Hematopoietic multipotent progenitor cell treated with erythropoietin and hydrocortisone succinate and interleukin-3 and kit ligand, for 15 days (in vitro differentiated cells): ENCODE measurements at places on chromosomes 3 and 15.
A peak's percentile ranks its signal among the peaks of the same experiment; 100 is the strongest.

- no peak for DNase-seq
Measured at GRCh38 chr3:5140230-5140621, 18.1 kb downstream of the ARL8B start.

DNA sequence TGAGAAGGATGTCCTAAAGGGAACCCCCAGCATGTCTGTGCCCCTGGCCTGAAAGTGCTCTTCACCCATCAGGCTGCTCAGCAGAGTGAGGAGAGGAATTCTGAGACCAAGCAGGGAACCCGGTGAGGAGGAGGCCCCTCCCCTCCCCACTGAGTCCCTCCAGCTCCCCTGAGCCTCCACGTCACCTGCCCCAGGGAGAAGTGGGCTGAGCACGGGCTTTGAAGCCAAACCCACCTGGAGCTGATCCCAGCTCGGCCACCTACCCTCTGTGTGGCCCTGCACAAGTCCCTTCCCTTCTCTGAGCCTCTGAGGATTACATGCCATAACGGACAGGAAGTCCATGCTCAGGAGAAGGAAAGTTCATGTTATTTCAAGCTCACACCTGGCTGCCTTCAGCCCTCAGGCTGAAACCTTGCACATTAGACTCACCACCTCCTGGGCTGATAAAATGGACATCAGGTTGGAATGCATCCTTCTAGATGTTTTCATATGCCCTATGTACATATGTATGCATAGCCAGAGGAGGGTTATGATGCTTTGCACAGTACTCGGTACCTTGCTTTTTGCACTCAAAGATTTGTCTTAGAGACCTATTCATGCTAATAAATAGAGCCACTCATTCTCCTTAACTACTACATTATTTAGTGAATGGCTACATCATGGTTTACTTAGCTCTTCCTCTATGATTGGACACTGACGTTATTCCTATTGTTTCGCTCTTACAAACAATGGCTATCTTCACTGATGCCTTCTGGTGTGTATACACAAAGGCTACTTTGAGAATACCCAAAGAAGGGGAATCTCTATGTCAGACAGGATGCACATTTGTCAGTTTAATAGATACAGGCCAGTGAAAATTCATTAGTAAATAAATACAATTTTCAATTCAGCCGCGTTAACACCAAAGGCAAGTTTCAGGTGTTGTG lies 31.6 kb upstream of the GATA2 start:
- no peak for DNase-seq

DNA sequence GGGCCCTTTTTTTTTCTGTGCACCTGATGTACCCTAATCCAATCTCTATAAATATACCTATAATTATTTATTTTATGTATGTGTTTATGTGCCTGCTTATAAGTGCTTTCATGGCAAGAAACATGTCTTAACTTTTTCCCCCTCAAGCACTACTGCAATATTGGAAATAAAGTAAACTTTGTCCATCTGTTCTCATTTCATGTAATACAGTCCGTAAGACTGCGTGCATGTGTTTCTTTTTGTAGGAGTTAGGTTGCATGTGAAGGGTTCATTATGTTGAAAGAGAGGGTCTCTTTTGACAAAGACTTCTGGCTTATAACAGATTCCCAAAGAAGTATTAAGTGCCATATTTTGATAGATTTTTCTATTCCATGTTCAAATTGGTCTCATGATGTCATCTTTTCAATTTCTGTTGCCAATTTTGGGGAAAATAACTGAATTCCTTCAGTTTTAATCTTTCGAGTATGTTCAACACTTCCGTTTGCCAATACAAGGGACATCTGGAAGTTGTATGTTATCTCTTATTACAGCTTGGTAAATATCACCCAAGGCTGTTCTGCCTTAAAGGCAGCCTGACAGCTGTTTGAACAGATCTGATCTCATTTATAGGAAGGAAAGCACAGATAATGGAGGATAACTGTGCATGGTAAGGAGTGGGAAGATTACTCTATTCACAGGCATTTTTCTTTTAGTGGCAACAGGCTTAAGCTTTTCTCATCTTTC lies 273.1 kb upstream of the SGO1 start:
- DNase-seq: no peak

DNA sequence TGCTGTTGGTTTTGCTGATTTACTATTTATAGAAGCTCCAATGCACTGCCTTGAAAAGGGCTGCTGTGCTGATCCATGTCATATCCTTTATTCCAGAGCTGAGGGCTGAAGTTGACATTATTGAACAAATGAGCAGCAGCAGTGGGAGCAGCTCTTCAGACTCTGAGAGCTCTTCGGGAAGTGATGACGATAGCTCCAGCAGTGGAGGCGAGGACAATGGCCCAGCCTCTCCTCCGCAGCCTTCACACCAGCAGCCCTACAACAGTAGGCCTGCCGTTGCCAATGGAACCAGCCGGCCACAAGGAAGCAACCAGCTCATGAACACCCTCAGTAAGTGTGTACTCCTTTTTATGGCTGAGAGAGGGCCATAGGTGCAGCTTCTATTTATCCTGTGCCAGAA lies 8.8 kb downstream of the EAF1 start:
- no peak for DNase-seq

- DNase-seq: no peak
Measured at GRCh38 chr15:68032672-68033071, 21.4 kb upstream of the PIAS1 start.

DNA sequence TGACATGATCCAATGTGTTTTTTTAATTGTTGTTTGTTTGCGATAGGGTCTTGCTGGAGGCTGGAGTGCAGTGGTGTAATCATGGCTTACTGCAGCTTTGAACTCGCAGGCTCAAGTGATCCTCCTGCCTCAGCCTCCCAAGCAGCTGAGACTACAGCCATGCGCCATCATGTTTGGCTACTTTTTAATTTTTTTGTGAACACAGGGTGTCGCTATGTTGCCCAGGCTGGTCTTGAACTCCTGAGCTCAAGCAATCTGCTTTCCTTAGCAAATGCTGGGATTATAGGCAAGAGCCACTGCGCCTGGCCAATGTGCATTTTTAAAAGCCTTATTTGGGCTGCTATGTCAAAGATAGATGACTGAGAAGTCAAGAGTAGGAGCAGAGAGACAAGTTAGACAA lies 123.0 kb downstream of the EDEM1 start:
- DNase-seq: no peak

GRCh38 chr3:13689373-13690260 lies 140.7 kb downstream of the FBLN2 start:
- no peak for DNase-seq

DNA sequence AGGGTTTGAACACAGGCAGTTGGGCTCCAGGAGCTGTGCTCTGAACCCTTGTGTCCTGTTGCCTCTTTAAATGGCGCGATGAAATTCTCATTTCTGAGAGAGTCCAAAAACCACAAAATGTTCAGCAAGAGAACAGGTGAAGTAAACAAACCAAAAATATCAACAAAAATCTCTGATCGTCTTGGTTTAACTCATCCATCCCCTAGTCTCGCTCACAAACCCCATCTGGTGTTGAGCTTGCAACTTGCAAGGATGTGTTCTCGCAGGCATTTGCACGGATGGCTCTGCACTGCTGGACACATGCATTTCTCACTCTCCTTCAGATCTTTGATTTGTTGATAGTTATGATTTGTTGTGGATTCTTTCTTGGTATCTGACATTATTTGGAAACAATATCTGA lies 31.1 kb downstream of the FAH start:
- no peak for DNase-seq

DNA sequence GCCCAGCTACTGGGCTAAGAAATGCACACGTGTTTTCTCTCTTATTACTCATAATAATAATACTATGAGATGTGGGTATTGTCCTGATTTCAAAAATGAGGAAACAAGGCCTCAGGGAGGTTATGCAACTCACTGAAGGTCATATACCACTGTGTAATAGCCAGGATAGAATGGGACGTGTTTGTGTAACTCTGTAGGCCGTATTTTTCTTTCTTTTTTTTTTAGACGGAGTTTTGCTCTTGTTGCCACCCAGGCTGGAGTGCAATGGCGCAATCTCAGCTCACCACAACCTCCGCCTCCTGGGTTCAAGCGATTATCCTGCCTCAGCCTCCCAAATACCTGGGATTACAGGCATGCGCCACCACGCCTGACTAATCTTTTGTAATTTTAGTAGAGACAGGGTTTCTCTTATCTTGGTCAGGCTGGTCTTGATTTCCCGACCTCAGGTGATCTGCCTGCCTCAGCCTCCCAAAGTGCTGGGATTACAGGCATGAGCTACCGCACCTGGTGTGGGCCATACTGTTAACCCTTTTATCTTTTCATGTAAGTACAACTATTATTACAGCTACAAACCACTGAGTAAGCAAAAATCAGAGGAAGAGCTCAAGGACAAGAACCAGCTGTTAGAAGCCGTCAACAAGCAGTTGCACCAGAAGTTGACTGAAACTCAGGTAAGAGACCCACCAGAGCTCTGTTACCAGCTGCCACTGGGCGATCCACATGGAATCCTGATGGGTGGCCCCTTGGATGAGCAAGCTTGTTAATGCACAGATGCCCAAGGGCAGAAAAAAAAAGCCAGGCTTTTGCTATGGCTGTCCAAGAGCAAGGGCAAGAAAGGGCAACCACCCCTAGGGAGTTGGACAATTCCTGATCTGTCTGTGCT lies 6.7 kb downstream of the KNSTRN start:
- no peak for DNase-seq

DNA sequence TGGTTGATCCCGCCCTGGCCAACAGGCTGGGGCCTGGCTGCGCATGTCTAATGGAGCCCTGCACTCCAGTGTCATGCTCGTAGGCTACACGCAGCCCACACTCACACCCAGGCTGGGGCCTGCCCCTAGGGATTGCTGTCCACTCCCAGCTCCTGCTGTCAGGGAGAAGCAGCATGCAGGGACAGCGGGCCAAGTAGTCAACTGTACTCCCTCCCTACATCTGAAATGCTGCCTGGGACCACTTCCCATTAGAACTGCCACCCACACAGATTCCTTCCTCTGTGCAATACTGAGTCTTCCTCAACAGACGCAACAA lies 16.1 kb downstream of the ALS2CL start:
- DNase-seq: no peak

DNA sequence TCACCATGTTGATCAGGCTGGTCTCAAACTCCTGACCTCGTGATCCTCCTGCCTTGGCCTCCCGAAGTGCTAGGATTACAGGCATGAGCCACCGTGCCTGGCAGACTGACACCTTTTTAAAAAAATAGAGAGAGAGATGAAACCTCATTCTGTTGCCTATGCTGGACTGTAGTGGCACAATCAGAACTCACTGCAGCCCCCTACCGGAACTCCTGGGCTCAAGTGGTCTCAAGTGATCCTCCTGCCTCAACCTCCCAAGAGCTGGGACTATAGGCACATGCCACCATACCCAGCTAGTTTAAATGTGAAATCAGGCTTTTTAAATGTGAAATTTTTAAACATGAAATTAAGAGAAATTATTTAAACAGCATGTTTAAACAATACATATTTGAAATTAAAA lies 265.2 kb upstream of the UBE2E1 start:
- no peak for DNase-seq

GRCh38 chr3:27656790-27657189 lies 65.3 kb downstream of the EOMES start:
- no peak for DNase-seq

- no peak for DNase-seq
Measured at GRCh38 chr3:36493051-36493450, 112.7 kb downstream of the STAC start.

DNA sequence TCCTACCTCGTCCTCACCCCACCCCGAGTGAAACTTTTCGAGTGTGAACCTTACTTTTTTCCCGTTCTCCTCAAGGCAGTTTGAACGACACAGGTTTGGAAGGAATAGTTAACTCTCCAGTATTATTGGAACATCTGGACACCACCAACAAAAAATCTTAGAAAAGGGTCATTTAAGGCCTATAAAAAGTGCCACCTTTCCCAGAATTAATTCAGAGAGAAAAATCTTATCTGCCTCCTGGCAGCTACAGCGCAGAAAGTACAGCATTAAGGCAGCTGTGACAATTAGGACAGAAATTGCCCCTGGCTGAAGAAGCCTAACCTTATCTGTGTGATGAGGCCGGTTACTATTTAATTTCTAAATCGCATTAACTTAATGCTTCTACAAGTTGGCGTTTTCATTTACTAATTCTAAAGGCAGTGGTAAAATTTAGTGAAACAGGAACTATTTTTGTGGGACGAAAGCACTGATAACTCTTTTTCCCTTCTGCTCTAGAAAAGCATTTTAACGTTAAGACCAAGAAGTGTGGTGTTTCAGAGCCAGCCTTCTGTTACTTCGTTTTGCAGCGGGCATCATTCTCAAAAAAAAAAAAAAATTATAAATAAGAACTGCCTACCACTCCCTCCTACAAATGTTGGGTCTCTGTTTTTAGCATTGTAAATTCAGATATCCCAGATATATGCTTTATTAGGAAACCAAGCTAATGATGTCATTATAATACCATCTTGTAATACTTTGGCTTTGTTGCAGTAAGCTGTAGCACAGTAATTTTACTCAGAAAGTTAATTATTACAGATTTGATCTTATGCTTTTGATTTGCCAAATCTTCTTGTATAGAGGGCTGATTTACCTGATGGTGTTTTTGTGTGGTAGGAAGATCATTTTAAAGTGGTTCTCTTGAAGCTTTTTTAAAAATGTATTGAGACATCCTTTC lies 1.4 kb downstream of the ATP11B start:
- peak; percentile 58 for DNase-seq
